ENCODE measurements at places on chromosomes 1 and 21.

GRCh38 chr1:201167041-201167991 is 13.0 kb upstream of the TMEM9 start:
- DNase-seq, result no peak
- no peak overlapping the region for H3K27ac ChIP-seq
- H3K4me3 ChIP-seq, result no peak overlapping the region
- no peaks in the 10 kb centered on the region for H3K36me3 ChIP-seq
- peaks cover 2% of the 10 kb centered on the region for H3K4me1 ChIP-seq
- peaks cover 2% of the 10 kb centered on the region for H3K27me3 ChIP-seq

DNA sequence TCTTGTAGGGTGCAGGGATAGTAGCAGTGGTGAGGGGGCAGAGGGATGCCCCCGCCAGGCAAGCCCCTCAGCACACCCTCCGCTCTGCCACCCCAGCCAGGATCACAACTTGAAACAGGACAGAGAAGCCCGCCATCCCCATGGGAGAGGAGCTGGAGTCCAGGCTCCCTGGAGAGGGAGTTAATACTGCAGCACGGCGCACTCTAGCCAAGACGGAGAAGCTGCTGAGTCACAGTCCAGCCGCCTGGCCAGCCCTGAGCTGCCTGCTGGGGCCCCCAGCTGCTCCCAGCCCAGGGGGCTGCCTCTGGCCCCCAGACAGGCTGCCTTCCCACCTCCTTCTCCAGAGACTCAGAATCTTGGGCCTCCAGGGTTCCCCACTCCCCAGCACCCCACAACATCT is 87.2 kb downstream of the SYT2 start:
- H3K27me3 ChIP-seq, result no peaks in the 10 kb centered on the region
- H3K4me3 ChIP-seq, result no peak overlapping the region
- no peak for DNase-seq
- no peak overlapping the region for H3K27ac ChIP-seq
- peaks cover 7% of the 10 kb centered on the region for H3K4me1 ChIP-seq
- no peaks in the 10 kb centered on the region for H3K36me3 ChIP-seq

- H3K27me3 ChIP-seq, result no peaks in the 10 kb centered on the region
- H3K4me1 ChIP-seq, result peaks cover 3% of the 10 kb centered on the region
- no peak for DNase-seq
- H3K4me3 ChIP-seq, result no peak overlapping the region
Measured at GRCh38 chr1:45545553-45546310, 4.9 kb upstream of the AKR1A1 start.

- H3K27me3 ChIP-seq, result no peaks in the 10 kb centered on the region
- no peak overlapping the region for H3K4me3 ChIP-seq
- no peak for DNase-seq
- no peaks in the 10 kb centered on the region for H3K36me3 ChIP-seq
- H3K4me1 ChIP-seq, result peaks cover 2% of the 10 kb centered on the region
Measured at GRCh38 chr1:19462781-19463503, 22.4 kb downstream of the CAPZB start.

DNA sequence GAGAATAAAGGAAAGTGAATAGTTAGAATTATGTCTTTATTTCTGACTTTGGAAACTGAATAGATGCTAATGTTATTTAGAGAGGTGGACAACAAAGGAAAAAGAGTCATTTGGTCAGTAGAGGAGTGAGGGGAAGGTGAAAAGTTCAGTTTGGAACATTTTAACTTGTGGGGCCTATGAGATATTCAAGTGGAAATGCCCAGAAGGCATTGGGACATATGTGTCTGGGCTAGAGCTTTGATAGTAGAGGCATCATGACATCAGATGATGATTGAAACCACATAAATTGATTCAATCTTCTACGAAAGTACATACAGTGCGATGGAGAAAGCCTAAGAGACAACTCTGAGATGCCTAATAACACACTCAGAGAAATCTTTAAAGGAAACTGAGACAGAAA is 151.7 kb upstream of the COL11A1 start:
- H3K4me1 ChIP-seq, result no peaks in the 10 kb centered on the region
- H3K36me3 ChIP-seq, result no peaks in the 10 kb centered on the region
- H3K27me3 ChIP-seq, result no peaks in the 10 kb centered on the region
- H3K4me3 ChIP-seq, result no peak overlapping the region
- no peak for DNase-seq

All from mesendoderm (in vitro differentiated cells).